ENCODE measurements at places on chromosomes 5 and 9. TPM values are rescaled to one million over a fixed set of nuclear protein-coding genes. Genes with fewer than 3 reads are reported as not detected.

SPATA31E1 gene
- not detected for polyA plus RNA-seq

OTULINL gene
- 25.7 TPM for polyA plus RNA-seq

EPB41L4B gene
- not detected for polyA plus RNA-seq

STK32A gene
- not detected for polyA plus RNA-seq

NCBP1 gene
- 19.7 TPM for polyA plus RNA-seq

CMBL gene
- polyA plus RNA-seq, result 0.63 TPM

ADRB2 gene
- polyA plus RNA-seq, result 0.25 TPM

BARHL1 gene
- polyA plus RNA-seq, result not detected

ARL14EPL gene
- not detected for polyA plus RNA-seq

IFNA2 gene
- not detected for polyA plus RNA-seq

TNC gene
- not detected for polyA plus RNA-seq

POLE3 gene
- polyA plus RNA-seq, result 139 TPM

HACD4 gene
- polyA plus RNA-seq, result 7.9 TPM
